Stimulated activated CD4-positive, alpha-beta T cell treated with anti-CD3 and anti-CD28 coated beads, Interleukin-1b, Interleukin-23, amount 100 ng/mL, for 1 hour (primary cell): ENCODE measurements at places on chromosomes 16 and 17.

- DNase-seq, result no peak
Measured at GRCh38 chr16:86225905-86226371, 284.4 kb upstream of the FOXF1 start.

- DNase-seq, result no peak
Measured at GRCh38 chr16:84313921-84314320, 19.2 kb downstream of the WFDC1 start.

GRCh38 chr16:83818276-83818675 lies 10.5 kb downstream of the HSBP1 start:
- no peak for DNase-seq

DNA sequence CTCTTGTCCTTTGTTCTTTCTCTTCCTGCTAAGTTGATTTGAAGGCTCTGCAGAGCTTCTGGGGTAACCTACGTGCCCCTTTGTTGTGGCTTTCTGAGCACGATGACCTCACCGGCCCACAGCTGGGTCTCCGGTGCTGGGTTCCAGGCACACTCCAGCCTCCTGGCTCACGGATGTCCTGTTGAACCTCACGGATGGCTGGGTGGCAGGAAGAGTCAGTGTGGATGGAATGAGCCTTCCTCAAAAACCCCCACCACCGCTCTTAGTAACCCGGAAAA lies 116.0 kb downstream of the SOCS1 start:
- DNase-seq, result no peak
